SW 1271 (cell line): ENCODE measurements at places on chromosomes 2 and 18.
A peak's percentile ranks its signal among the peaks of the same experiment; 100 is the strongest.

DNA sequence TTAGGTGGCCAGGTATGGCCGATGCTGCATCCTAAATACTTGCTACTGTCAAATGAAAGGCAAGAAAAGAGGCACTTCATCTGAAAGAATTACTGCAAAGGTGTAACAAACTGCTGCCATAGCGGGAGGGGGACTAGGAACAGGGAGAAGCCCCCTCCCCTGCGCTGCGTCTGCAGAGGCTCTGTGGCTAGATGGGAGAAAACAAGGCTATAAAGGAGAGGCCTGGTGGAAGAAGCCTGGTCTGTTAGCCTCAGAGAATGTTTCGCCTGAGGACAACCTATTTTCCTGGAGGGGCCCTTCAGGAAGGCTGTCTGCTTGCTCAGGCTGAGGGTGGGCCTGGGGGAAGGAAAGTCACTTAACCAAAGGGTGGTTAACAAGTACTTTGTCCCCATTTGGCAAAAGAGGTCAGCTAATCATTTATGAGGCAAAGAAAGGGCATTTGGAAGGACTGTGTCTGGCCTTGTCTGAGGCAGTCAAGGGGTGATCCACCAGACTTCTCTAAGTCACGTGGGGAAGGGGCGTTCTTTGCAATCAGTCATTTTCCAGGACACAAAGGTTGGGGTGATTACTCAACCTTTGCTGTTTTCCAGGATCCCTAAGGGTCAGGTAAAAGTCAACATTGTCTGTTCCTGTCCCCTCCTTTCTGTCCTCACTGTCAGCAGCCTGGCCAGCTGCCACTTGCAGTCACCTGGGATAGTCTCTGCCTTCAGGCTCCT is 103.0 kb upstream of the TMEM200C start:
- DNase-seq = no peak

GRCh38 chr18:22667156-22667555 is 249.4 kb upstream of the CTAGE1 start:
- DNase-seq = no peak

GRCh38 chr2:181124497-181124896 is 144.1 kb downstream of the UBE2E3 start:
- DNase-seq = no peak

- no peak for DNase-seq
These were observed 13.0 kb downstream of the GRHL1 start for GRCh38 chr2:9964334-9964980.

DNA sequence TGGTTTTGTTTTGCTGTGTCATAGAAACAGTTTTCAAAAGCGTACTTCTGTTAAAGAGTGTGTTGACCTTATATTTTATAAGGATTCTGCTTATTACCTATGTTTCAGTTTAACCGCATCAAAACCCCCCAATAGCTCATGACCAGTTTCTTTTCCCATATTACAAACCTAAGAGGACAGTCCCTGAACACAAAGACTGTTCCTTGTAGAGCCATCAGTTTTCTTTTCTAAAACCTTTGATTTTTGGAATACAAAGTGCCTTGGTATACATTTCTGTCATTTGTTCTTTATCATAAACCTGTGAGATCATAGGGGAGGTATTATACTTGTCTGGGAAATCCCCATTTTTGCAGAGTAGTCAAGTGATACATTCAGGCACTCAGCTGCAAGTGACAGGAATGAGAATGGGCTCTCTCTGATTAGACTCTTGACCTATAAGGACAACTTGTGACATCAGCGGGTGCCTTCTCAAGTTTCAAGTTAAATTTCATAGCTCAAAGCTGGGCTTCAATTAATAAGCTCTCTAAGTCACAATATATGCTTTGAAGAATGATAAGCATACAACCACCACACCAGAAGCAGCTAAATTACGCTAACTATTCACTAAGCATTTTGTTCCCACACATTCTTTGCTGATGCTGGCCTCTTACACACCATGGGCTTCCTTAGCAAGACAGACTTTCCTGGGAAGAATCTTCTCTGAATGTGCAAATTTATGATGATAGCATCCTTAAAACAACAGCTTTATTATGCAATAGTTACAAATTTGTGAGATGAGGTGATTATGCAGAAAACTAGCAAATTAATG is 97.5 kb upstream of the CD302 start:
- DNase-seq = no peak

GRCh38 chr2:84906900-84907714 is 1.7 kb downstream of the TMSB10 start:
- peak; percentile 94 for DNase-seq

DNA sequence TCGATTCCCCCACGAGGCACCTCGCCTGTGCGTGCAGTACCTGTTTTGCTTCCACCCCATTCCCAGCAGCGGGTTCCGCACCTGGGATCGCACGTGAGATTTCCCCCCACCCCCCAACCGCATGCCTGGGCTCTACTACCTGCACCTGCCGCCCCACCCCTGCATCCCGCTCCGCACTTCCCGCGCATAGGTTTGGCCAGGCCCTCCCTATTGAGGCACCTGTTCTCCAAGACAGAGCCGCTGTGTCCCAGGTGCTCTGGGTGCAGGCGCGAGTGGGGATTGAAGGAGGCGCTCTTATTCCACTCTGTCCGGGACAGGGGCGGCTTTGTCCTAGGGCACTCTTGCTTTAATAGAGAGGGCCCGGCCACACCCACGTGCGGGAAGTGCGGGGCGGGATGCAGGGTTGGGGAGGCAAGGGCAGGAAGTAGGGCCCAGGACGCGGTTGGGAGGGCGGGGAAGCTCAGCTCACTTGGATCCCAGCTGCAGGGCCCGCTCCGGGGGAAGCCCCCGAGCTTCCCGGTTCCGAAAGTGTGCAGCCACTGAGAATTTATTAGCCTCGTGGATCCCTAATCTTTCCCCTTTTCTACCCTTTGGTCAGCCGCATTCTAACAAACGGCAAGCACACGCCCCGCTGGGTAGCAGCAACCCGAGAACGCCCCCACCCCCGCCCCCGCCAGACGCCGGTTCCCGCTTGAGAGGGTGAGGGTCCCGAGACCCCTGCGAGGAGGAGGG is 670 bp upstream of the MOCOS start:
- DNase-seq = no peak

DNA sequence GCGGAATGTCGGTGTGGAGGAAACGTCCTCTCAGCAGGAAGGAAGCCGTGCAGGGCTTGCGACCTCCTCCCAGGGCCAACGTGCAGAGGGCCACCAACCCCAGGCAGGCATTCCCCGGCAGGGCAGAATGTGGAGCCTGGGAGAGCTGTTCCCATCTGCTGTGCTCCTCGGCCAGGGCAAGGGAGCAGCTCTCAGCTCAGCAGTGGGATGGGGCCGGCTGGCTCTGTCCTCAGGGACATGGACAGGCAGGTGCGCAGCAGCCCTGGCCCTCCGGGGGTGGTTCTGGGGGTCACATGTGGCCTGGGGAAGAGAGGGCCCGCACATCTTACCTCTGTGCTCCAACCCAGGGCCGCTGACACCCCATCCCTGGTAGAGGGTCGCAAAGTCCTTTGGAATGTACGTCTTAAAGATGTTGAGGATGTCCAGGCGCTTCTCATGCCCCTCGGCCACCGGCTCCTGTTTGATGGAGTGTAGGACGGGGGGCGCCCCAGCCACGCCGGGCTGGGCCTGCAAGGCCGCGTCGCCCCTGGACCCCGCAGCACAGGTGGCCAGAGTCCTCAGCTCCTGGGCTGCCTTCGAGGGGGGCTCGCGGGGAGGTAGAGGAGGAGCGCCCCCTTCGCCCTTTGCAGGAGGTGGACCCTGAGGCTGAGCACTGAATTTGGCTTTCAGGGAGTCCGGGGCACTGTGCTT is 116.4 kb downstream of the ZNF516 start:
- no peak for DNase-seq

DNA sequence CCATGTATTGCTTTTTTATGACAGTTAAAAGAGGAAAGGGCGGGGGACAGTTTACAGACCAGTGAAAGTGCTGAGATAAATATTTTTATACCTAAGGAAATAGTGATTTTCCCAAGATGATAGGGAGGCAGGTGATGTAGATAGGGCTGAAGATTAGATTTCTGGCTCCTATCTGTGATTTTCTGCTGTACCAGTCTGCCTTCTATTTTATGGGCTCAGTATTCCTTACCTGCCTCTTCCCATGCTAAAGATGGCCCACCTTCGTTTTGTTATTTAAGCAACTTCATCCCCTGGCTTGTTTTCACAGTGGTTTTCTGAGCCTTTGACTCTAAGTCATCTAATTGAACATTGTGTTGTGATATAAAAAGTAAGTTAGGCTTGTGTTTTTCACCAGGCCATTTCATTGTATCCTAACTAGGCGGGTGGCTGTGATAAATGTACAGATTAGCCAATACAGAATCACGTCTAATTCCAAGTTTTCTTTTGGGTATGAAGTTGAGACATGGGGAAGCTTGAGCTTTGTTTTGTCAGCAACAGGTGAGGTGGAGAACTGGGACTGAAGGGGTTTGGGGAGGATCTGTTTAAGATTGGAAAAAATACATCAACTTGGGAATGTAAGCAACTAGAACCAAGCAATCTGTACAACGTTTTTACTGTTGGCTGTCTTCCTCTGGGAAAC is 5.2 kb downstream of the RPL37A start:
- DNase-seq = no peak

- DNase-seq = no peak
These were observed 99.3 kb downstream of the SPOPL start for GRCh38 chr2:138600732-138601457.

GRCh38 chr18:47887227-47887626 is 43.2 kb downstream of the SMAD2 start:
- no peak for DNase-seq

DNA sequence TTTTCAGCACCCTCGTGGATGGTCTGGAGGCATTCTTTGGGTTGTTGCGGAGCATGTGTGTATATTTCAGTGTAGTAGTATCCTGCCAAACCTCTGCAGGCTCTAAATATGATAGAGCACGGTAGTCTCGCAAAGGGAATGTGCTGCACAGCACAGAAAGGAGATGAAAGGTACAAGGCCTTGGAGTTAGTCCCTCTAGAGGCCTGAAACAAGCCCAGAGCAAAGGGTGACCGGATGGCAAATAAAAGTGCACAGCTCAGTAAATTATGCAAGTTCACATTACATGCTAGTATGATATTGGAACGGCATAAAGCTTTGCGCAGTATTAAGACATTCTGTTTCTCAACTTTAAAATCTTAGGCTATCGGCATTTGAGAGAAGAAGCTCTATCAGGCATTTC is 294.5 kb upstream of the REV1 start:
- no peak for DNase-seq

GRCh38 chr2:177348118-177348654 is 44.4 kb upstream of the AGPS start:
- DNase-seq = no peak

GRCh38 chr18:21242780-21243401 is 859 bp downstream of the GREB1L start:
- DNase-seq = no peak

DNA sequence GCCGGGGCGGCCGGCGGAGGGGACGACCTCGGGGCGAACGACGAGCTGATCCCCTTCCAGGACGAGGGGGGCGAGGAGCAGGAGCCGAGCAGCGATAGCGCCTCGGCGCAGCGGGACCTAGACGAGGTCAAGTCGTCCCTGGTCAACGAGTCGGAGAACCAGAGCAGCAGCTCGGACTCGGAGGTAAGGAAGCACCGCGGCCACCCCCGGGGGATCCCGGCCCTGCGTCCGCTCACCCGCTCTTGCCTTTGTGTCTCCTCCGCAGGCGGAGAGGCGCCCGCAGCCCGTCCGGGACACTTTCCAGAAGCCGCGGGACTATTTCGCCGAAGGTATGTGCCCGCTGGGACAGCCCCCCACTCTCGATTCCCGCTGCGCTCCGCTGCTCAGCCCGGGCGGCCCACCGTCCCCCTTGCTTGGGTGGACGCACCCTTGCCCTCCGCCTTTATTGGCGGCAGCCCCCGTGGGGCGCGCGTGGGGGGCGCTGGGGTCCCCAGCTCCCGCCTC is 611 bp downstream of the TCF7L1 start:
- no peak for DNase-seq

GRCh38 chr2:43191947-43192516 is 34.4 kb downstream of the ZFP36L2 start:
- no peak for DNase-seq

DNA sequence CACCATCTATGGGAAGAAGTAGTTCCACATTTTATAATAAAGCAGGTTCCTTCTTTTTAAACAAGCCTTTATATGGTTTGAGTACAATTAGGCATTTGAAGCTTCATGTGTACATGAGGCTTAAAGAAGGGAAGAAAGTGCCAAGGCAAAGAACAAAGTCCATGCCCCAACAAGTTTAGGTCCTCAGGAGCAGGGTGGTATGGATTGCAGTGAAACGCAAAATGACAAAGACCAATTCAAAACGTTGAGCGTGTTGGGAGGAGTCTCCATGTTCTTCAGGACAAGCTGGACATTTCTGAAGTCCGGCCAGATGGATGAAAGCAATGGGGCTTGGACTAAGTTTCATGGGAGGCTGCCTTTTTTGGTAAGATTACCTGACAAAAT is 78.8 kb upstream of the FZD5 start:
- DNase-seq = no peak

- DNase-seq = no peak
These were observed 243.8 kb downstream of the FAM210A start for GRCh38 chr18:13482618-13482945.

- DNase-seq = no peak
These were observed 240.3 kb upstream of the ETAA1 start for GRCh38 chr2:67156796-67157195.

GRCh38 chr2:127597984-127598380 is 48.0 kb upstream of the GPR17 start:
- no peak for DNase-seq

DNA sequence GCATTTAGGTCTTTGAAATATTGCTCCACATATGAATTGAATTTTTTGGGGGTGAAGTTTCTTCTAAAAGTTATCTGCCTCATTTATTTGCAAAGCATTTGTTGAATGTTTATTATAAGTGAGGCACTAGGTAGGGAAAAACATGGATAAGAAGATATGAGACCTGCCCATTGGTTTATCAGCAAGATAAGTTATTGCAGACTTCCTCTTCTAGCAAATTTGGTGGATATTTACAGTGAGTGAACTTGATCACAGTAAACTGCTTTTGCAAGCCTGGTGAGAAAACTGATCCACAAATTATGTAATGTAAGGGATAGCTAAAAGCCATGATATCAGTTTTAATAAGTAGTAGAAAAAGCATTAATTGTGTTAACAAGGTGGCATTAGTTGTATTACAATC is 364.8 kb downstream of the SOCS6 start:
- no peak for DNase-seq

- DNase-seq = no peak
These were observed 209.2 kb upstream of the STON1 start for GRCh38 chr2:48320742-48321141.

GRCh38 chr2:169997140-169997887 is 170.1 kb downstream of the UBR3 start:
- no peak for DNase-seq

GRCh38 chr2:138202762-138203161 is 238.5 kb downstream of the HNMT start:
- no peak for DNase-seq

GRCh38 chr2:67656875-67657274 is 259.7 kb downstream of the ETAA1 start:
- no peak for DNase-seq
